ENCODE measurements at places on chromosomes 6 and 20. TPM values are rescaled to one million over a fixed set of nuclear protein-coding genes. Genes with fewer than 3 reads are reported as not detected.

- no peak for DNase-seq
Measured at GRCh38 chr6:151911401-151911800, 103.9 kb downstream of the ESR1 start.

DNA sequence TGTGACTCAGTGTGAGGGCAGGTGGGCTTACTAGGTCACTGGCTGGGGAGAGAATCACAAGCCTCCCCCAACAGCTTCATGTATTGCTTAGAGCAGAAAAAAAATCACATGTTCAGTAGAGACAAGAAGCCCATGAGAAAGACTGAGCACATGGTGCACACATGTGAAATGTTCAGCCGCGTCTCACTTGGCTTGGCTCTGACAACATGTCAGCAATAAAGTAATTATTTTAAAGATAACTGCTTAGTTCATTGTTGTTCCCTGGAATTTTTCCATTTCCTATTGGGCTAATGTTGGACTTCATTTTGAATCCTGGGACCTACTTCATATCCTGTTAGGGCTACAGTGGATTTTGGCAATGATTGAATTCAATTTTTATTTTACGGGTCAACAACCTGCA lies 222.6 kb downstream of the C6orf118 start:
- DNase-seq, result no peak

GRCh38 chr6:119096721-119097565 lies 18.5 kb upstream of the FAM184A start:
- DNase-seq, result no peak

DNA sequence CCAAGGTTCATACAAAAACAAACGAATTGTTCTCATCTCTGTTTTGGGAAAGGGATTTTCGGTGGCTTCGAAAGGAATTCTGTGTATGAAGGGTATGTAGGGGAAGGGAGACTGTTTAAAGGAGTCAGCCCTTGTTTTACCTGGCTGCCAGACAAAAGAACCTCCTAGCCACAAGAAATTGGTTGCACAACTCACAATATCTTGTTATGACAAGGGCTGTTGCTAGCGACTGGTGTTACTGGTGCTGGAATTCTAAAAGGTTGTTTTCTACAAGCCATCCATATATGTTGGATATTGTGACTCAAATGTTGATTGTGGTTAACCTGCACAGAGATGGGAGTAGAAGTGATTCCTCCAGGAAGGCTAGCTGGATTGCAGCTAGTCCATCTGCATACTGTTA lies 34.6 kb upstream of the CITED2 start:
- no peak for DNase-seq

GRCh38 chr6:28751514-28751913 lies 172.3 kb downstream of the TRIM27 start:
- no peak for DNase-seq

DNA sequence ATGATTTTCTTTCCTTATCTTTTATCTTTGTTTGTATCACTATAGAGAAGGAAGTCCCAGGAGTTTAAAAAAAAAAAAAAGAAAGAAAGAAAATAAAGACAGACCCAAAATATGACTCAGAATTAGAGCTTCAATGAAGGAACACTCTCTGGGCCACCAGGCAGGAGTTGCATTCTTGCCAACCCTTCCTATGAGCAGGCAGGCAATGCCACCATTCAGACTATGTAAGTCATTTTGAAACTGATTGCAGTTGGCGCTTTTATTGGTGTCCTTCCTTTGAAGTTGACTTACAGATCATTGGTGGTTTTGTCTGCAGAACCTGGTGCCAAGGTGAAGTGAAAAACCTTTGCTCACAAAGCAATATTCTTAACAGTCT lies 50.3 kb downstream of the MYB start:
- DNase-seq, result no peak

- DNase-seq, result no peak
Measured at GRCh38 chr6:357791-358341, 33.7 kb upstream of the IRF4 start.

GRCh38 chr6:157036245-157036711 lies 259.1 kb downstream of the ARID1B start:
- no peak for DNase-seq

The APCDD1L gene
- 16.4 TPM for polyA plus RNA-seq

GRCh38 chr20:63219447-63219821 lies 3.5 kb upstream of the YTHDF1 start:
- DNase-seq, result no peak

DNA sequence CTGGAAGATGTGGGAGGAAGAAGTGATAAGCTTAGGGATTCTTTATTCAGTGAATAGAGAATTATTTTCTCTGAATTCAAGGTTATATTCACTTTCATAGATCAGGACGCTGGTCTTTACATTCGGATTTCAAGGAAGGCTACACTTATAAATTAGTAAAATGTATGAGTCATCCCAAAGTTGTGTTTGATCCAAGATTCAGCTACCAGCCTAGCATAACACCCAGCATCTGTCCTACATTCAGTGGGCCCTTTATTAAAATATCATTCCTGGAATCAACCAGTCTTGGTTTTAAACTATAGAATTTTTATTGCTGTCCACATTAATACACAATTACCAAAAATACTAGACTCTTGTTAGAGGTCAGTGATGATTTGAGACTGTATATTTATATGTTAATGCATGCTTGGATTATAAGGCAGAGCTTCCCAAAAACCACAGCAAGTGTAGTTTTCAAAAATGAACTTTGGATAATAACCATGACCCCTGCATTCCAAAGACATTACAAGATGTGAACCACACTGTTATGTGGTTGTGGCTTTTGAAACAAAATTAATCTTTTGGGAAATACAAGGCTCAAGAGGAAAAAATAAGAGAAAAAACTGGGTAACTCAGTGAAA lies 210.7 kb upstream of the CNR1 start:
- no peak for DNase-seq

- no peak for DNase-seq
Measured at GRCh38 chr6:33597551-33598322, 17.7 kb upstream of the BAK1 start.

DNA sequence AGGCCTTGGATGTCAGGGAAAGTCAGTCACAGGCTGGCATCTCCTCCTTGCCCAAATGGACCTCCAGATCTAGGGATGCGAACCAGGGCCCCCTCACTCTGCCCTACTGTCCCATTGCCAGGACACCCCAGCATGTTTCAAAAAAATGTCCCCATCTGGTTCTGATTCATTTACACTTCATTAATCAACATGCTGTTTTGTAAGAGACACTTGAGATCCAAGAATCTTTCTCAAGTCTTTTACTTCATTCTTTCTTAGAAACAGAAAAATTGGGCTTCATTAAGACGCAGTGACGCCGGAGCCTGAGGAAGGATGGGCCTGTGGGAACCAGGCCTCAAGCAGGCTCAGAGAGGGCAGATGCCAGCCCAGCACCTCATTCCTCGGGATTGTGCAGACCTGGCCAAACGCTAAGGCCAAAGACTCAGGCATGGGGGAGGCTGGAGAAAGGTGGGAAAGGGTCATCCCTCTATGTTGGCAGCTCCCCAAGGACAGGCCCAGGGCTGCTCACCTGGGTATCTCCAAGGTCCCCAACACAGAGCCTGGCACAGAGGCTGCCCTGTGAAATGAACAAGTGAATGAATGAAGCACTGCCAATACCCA lies 3.8 kb downstream of the RSPO4 start:
- no peak for DNase-seq

- no peak for DNase-seq
Measured at GRCh38 chr6:35080016-35080680, 61.0 kb downstream of the TCP11 start.

GRCh38 chr20:26216025-26216424 lies 519.4 kb upstream of the ZNF337 start:
- DNase-seq, result no peak

GRCh38 chr6:35238843-35239289 lies 20.7 kb upstream of the ZNF76 start:
- DNase-seq, result no peak

GRCh38 chr20:19047040-19047950 lies 165.1 kb upstream of the SLC24A3 start:
- DNase-seq, result no peak

DNA sequence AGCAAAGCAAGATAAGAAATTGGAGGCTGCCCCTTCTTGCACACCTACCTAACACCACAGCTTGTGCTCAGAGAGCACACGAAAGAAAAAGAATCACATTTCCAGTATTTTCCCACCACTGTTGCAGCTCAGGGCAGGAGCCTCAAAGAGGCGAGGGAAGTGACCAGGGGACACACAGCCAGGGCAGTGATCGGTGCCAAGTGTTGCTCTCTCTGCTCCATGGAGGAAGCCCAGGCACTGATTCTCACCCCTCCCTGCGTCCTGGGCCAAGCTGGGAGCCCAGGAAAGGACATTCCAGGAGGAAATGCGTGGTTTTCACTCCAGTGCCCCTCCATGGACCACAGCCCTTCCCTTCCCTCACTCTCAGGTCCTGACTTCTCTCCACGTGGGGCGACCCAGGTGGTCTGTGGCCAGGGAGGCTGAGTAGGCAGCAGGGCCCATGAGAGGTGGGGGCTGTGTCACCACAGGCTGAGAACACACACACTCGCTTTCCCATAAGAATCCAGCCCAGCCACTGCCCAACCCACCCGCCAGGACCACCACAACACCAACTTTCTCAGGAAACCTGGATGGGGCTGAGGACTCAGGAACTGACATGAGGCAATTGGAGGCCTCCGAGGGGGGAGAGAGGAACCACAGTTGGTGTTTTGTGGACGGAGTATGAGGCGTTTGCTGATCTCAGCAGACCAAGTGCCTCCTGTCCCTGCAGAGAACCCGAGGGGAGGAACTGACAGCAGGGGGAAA lies 81.7 kb upstream of the MAFB start:
- DNase-seq, result no peak

DNA sequence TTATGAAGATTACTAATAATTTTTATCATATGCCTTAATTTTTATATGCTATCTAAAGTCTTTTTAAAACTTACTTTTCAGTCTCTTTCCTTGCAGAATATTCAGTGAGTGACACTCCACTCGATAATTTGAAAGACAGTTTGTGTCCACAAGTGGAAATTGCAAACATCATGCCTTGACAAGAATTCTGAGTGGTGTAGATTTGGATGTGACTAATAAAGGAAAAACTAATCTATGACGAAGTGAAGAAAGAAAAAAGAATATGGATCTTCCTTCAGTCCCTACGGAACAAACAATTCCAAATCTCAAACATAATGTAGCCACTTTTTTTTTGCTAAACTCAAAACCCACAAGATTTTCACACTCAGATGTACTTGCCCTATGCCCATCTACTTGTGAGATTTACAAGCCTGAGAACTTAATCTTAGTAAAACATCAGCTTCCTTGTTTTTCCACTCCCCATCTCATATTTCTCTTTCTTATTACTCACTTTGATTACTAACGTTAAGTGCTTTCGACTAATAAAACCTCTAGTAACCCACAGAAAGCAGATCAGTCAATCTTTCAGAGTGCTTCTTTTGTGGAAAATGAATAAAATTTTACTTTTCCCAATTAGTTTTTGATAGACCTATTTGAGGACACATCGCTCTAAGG lies 1155.8 kb downstream of the GRIK2 start:
- no peak for DNase-seq

The PRKN gene
- 8.7 TPM for polyA plus RNA-seq

The SLC17A1 gene
- polyA plus RNA-seq, result 20.3 TPM

DNA sequence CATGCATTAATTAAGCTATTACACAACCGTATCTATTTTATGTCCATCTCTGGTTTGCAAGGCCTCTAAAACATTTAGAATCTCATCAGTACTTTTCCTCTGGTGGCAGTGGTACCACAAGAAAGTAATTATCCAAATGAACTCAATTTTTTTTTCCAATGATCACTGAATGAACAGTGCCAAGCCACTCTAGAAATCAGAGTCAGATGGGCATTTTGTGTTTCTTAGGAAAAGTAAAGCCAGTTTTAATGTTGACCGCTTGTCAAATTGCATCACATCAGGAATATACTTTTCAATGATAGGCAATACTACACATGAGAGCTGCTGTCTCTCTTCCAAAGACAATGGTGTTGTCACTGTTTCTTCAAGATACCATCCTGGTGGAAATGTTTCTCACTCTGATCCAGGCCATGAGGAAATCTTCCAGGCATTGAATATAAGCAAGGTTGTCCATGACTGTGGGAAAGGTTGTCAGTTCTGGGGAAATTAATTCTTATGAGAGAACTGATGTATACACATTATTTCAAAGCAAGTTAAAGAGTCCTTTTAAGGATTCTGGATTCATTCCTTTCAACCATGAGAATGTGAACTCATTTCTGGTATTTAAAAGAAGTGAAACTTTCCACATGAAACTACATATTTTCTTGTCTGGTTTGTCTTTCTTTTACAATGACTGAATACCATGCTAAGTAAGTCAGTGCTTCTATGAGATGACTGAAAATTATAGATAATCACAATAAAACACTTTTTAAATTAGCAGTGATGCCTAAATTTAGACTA lies 108.8 kb upstream of the TCF21 start:
- DNase-seq, result no peak

All from right renal pelvis (tissue), 4 donors.